ENCODE measurements at places on chromosomes 7 and 10.
A peak's percentile ranks its signal among the peaks of the same experiment; 100 is the strongest.

DNA sequence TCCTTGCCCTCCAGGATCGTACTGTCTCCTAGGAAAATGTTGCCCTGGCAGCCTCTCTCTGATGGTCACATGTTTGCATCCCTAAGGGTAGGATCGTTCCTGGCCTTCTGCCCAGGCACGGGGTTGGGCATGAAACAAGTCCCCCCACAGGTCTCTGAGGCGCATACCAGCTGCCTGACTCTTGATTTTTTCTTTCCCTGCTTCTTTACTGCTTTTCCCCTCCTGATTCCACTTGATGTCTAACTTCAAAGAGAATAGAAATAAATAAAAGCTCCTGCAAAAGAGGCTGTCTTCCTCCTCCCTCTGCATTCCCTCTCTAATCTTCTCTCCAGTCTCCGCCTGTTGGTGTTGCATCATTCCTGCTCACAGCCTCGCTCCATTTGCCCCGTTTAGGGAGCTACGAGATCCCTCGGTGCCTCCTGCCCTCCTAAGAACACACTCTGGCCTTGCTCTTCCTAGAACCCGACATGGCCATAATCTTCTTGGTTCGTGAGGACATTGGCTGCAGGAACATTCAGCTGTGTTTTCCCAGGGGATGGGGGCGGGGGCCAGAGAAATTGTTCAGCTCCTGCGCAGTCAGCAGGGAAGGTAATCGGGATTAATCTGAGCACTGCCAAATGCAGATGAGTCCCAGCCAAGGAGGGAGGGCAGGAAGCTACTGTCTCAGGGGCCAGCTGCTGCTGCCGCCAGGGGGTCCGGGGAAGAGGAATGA lies 26.0 kb downstream of the LEP start:
- DNase-seq: peak; percentile 19

DNA sequence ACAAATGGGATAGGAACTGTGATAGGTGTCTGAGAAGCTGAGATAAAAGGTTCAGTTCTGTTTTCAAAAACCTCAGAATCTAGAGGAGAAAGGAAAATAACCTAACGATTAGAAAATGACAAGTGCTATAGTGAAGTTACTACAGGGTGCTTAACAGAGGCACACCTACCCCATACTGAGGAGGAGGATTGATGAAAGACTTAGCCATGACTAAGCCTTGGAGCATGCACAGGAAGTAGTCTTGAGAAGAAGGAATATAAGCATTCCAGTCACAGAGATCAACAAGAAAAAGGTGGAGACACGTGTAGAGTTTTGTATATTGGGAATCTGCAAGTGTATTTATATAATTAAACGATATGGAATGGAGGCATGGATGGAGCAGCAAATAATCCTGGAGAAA lies 1225.5 kb upstream of the CELF2 start:
- DNase-seq: no peak

DNA sequence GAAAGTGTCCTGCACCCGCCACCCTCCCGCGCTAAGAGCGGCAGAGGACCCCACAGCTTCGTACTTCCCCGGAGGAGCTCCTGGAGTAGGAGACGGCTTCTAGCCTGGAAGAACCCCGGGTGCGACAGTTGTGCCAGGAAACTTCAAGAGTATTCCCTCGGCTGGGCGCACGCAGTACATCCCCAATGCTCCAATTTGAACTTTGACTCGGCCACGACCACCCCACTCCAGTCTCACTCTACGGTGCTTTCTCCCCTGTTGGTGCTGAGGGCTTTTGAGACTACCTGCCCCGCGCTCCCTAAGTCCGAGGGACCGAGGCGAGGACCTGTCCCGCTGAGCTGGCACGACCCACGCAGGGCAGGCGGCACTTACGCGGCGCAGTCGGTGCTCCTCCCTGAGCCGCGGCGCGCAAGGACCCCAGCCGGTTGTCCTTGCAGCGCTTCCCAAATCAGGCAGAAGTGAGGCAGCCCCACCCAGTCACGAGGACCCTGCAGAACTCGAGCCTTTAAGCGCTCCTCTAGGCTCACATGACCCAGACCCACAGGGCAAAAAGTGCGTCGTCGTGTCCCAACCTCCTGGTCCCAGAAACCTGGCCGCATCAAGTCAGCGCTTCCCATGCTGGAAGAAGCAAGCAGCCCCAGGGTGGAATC lies at the start of gene CPVL:
Gene CPVL (minus strand): TSS at position 481 of the 650 bp plus-strand sequence. CDS start 25,476 bp downstream, outside the sequence.
- DNase-seq: no peak

- DNase-seq: no peak
Observed at GRCh38 chr7:155804897-155805825, 7.1 kb downstream of the SHH start.

DNA sequence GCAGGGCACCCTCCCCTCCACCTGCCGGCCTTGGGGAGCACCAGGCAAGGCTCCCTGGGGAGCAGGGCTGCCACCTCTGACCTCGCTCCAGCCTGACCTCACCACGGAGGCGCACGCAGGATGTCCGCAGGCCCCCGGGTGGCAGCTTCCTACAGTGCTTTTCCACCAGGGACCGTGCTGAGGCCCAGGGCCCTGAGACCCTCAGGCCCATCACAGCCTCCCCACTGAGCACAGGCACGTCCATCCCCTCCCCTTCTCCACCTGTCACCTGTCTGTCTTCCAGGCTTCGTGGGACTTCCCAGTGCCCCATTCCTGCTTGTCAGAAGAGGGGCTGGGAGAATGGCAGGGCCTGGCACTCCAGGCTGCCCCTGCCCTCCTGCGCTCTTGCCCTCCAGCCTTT lies 90.1 kb downstream of the LHPP start:
- DNase-seq: no peak

- DNase-seq: no peak
Observed at GRCh38 chr7:1254281-1255079, 21.8 kb downstream of the UNCX start.

- DNase-seq: no peak
Observed at GRCh38 chr10:128306966-128307365, 180.7 kb upstream of the MKI67 start.

DNA sequence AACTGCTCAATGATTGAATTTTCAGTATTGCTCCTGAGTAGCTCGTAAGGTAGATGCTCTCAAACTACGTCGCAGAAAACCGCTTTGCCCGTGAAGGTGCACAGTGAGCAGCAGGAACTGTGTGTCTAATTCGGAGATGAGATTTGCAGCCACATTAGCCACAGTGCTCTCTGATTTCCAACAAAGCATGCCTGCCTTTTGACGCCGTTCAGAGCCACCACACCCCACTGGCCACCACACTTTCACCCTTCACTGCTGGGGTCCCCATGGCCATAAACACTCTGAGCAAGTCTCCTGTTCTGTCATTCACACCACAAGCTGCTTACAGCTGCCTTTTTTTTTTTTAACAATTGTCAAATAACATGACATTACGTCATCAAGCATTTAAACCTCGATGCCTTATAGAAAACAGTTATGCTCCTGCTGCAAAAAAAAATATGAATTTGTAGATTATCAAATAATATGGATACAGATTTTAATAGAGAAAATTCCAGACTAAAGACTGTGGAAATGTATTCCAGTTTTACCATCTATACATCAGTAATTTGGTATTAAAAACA lies 578.8 kb upstream of the PFKP start:
- no peak for DNase-seq

DNA sequence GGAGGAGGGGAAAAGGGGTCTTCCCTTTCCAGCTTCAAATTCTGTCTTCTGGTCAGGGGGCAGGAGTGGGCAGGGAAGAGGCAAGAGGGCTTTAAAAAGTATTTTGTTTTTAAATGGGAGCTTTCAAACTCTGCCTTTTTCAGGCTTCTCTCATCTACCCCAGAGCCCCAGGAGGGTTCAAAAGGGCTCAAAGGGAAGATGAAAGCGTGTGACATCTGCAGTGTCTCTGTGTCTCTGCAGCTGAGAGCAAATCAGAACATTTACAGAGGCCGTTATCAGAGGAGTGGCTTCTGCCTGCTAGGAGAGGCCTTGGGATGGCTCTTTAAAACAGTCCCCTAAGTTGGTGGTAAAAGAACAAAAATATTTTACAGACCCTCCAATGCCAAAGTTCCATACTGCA lies 30.3 kb downstream of the TRIM8 start:
- DNase-seq: no peak

GRCh38 chr10:78405736-78406135 lies 372.1 kb downstream of the RPS24 start:
- no peak for DNase-seq

- DNase-seq: no peak
Observed at GRCh38 chr10:59575269-59575668, 134.4 kb downstream of the SLC16A9 start.

GRCh38 chr7:55101359-55101758 lies 82.5 kb downstream of the EGFR start:
- DNase-seq: no peak

DNA sequence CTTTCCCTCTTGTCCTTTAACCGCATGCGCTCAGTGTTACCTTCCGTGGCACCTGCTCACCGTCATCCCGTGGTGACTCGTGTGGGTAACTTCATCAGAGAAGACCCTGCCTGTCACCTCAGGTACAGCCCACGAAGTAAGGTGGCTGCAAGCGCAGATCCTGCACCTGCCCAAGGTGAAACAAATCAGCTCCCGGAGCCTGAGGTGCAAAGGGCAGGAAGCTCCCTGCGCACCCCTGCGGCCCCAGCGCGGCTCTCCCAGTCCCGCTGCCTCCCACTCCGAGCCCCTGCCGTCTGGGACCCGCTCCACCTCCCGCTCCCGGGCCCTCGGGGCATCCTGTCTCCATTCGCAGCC lies 110.9 kb upstream of the LANCL2 start:
- DNase-seq: no peak

DNA sequence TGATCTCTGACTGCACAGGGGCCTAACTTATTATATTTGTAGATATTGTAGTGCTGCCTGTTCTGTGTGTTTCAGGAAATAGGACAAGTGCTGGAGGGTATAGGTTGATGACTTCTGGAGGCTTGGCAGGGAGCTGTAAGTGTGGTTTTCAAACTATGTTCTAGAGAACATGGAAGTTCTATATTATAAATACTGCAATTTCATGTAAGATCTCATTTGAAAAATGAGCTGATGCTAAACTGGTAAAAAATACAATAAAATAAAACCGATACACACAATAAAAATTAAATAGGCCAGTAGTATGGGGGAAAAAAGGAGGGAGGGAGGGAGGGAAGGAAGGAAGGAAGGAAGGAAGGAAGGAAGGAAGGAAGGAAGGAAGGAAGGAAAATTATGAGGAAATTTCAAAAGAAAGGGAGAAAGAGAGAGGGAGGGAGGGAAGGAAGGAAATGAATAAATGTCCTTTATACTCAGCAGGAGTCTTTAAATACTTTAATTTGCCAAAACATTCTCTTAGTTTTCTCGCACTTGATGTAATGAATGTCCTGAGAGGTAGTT lies 181.3 kb downstream of the KIAA1217 start:
- no peak for DNase-seq

- no peak for DNase-seq
Observed at GRCh38 chr10:120969219-120969645, 118.1 kb downstream of the WDR11 start.

- no peak for DNase-seq
Observed at GRCh38 chr10:131954356-131954965, 27.3 kb downstream of the BNIP3 start.

GRCh38 chr7:147915781-147916180 lies 674.8 kb upstream of the C7orf33 start:
- DNase-seq: no peak

Data from AG04449 (cell line).